IPS DF 19.7 (cell line): ENCODE measurements at places on chromosomes 1 and 21.

- no peak for DNase-seq
Observed at GRCh38 chr1:23559985-23560741, 862 bp upstream of the ID3 start.

GRCh38 chr21:15355066-15355465 is 290.3 kb upstream of the NRIP1 start:
- no peak for DNase-seq

DNA sequence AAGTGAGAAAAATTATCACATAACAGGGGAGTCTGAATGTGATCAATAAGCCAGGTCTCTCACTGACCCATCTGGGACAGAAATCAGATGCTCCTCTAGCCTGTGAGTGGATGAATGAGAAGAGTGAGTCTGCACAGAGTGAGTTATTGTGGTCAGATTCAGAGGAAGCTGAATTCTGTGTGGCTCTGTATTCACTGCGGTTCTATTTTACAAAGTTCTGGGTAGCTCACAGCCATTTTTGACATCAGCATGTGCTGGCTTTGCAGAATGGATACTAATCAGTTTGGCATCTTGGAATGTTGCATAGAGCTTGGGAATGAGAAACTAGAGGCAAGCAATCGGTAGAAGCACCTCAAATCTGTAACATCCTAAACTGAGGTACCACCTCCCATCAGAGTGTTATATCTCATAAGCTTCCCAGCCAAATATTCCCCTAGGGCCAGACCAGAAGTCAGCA is 3.8 kb downstream of the COLGALT2 start:
- DNase-seq: no peak

- DNase-seq: no peak
Observed at GRCh38 chr1:23483321-23484252, at the start of gene ASAP3. Gene ASAP3 (minus strand): TSS chr1:23484179. CDS start chr1:23484133, 46 bp downstream.

GRCh38 chr1:31427322-31427721 is 14.3 kb downstream of the SERINC2 start:
- no peak for DNase-seq

DNA sequence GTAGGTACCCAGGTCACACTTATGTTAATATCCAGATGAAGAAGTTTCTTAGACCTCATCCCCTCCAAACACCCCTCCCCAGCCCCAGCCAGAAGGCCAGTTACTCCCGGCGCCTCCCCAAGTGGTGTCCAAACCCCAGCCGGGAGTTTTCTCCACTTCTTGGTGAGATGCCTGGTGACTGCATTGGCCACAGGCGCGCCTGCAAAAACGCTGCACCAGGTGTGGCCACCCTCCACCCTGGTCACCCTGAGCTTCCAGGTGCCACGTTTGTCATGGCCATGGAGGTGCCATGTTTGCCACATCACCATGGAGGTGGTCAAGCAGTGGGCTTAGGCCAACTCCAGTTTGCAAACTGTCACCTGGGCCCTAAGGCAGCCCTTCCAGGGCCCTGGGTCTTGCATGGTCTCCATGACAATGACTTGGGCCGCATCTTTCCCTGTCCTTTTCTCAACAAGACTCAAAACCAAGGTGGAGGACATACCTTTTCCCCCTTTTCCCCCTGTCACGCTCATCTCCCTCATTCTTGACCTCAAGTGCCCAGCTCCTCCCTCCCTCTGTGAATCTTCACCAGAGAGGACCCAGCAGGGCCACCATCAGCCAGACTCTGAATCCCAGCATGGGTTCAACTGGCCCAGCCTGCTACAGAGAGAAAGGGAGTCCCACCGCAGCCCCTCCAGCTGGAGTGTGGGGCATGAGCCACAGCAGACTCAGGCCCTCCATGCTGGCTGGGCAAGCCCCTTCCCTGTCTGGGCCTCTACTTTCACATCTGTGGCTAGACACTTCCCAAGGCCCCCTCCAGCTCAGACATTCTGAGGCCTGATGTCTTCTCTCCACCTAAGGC is 125.9 kb upstream of the ZBTB40 start:
- DNase-seq: no peak

DNA sequence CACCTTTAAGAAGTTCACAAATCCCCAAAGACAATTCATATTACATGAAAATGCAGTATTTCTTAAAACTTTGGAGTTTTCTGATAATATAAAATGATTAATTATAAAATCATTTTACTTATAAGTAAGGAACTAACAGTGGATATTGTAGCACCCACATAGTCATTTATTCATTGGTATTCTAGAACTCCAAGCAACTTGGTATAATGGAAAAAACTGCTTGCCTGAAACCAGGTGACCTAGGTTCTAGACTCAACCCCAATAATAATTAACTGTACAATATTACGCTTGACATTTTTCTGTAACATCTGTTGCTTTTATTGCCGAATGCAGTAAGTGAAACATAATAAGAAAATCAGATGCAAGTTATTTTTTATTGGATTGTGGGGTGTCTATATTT is 2.4 kb downstream of the PLA2G4A start:
- no peak for DNase-seq

- no peak for DNase-seq
Observed at GRCh38 chr1:214427871-214428277, 123.5 kb downstream of the PTPN14 start.

DNA sequence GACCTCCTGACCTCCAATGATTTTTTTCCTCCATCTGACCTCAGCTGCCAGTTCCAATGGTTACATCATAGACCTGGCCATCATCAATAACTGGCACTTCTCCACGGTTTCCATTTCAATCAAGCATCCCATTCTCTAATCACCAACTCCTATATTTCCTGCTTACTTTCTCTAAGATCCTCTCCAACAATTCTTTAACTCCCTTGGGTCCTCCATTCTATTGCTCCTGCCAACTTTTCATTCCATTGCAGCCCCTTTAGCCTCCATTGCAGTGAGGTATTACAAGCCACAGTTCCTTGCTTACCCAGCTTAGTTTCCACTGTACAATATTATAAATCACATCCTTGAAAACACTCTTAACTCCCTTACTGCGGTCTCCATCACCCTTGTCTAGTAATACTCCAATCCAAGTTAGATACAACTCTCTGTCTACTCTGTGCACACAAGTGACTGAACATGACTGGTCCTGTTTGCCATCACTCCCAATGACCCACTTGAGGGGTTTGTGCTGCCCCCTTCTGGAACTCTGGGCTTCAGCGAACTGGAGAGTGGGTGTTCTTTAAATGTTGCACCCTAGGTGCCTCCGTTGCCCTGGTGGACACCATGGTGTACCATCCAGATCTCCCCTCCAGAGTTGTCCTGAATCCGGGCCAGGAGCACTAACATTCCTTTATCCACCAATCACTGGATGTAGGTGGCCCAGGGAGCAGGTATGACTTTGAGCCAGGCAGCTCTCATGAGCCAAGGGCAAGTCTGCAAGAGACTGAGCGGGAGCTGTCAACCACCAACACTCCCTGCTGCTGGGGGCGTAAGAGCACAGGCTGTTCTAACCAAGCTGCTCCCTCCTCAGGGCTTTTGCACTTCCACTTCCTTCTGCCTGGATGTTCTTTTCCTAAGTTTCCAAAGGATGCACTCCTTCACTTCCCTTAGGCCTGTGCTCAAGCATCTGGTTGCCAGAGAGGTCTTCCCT is 3.7 kb upstream of the FNDC7 start:
- no peak for DNase-seq

GRCh38 chr1:116472431-116472961 is 98.3 kb downstream of the CD58 start:
- DNase-seq: no peak

DNA sequence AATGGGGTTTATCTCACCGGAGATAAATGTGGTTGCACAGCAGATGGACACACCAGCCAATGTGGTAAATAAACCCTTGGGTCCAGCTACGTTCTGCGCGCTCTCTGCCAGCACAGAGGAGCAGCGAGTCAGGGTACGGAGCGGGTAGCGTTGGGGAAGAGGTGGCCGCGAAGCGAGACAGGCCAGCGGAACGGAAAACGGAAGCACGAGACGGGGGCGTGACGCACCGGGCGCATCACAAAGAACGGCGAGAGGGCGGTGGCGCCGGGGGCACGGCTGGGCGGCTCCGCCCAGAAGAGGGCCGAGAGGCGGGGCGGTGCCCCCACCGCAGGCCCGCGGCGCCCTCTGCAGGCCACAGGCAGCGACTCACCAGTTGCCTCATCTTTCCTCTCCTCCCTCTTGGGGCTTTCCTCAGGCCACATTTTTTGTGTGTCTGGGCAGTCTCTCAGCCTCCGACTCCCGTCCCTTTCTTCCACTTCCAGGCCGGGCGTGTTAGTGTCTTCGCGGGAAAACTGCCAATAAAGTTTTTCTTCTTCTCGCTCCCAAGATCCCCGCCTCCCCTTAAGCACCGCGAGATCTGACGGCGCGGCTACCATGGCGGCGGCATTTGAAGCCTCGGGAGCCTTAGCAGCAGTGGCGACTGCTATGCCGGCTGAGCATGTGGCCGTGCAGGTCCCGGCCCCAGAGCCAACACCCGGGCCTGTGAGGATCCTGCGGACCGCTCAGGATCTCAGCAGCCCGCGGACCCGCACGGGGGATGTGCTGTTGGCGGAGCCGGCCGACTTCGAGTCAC is at the start of gene DDX20:
DDX20 (plus strand) TSS at position 571 of the 793 bp plus-strand sequence; CDS start at position 595, 24 bp downstream.
- no peak for DNase-seq

- no peak for DNase-seq
Observed at GRCh38 chr1:25924454-25924853, 18.2 kb upstream of the STMN1 start.

GRCh38 chr21:44549525-44550211 is 1.6 kb downstream of the KRTAP10-2 start:
- DNase-seq: no peak

DNA sequence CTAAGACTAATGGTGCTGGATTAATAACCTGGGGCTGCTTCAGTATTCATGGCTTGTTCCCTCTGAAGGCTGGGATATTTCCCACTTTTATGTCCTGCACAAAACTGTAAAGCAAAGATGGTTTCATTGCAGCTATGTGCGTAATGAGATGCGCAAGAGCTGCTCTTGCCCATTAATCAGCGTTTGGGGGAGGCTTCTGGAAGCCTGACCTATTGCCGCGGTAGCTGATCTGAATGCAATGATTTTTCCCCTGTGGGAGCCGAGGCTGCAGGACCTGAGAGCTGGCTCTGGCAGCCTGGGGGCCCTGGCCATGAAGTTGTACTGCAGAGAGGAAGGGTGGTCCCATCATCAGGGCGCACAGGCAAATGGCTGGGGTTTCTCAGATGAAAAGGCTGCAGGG is 239.8 kb downstream of the CAMTA1 start:
- DNase-seq: no peak

DNA sequence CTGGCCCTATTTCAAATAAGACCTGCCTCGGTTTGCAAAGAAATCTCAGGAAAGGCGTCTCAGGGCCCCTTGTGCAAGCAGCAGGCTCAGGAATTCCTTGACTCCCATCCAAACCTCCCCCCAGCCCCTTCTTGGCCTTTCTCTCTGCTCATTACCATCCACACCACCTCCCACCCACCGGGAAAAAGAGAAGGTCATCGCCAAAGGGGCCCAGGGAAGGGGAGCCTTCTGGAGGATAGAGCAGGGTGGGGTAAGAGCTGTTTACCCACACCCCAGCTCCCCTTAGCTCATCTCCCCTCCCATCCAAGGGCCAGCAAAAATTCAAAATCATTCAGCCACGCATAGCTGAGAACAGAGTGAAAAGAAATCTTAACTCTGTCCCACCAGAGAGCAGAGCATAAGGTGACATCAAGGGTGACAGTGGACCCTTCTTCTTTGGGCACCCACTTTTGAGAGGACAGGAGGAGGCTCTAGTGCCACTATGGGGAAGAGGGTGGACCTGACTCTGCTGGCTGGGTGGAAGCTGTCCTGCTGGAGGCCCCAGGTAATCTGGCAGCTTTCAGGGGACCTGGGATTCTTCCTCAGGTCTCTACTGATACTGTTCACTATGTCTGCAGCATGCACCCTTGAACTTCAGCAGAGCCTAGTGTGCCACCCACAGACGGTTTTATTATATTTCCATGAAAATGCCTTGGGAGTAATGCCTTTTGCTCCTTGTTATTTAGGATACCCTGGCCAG is 3.9 kb upstream of the WNT2B start:
- DNase-seq: no peak

DNA sequence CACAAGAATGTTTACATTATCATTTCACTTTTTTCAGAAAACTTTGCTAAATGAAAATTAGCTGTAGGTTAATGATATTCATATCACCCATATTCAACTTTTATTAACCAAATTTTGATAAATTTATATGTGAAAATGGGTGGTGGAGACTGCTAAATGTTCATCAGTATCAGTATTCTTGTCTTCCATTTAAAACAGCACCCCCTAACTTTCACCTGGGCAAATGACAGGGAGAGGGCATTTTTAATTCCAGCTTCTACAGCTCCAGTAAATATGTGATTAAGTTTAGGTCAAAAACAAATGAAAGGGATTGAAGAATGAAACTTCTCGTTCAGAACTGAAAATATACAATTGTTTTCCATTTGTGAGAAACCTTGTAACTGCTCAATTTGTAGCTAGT is 722.2 kb downstream of the KCNT2 start:
- DNase-seq: no peak

DNA sequence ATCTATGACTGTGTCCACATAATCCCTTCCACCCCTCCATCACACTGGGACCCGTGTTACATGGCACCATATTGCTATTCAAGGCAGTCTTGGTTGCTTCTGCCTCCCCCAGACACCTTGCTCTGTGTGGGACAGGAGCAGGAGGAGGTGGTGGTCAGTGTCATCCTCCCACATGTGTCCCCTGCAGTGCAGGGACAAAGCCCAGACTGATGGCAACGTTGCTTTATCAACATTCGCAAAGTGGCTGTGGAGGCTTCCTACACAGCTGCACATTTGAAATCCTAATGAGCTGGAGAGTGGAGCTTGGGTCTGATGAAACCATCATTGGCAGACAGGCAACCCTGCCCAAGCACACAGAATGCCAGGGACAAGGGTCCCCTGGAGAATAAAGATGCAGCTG is 26.2 kb downstream of the TRIM67 start:
- DNase-seq: no peak

DNA sequence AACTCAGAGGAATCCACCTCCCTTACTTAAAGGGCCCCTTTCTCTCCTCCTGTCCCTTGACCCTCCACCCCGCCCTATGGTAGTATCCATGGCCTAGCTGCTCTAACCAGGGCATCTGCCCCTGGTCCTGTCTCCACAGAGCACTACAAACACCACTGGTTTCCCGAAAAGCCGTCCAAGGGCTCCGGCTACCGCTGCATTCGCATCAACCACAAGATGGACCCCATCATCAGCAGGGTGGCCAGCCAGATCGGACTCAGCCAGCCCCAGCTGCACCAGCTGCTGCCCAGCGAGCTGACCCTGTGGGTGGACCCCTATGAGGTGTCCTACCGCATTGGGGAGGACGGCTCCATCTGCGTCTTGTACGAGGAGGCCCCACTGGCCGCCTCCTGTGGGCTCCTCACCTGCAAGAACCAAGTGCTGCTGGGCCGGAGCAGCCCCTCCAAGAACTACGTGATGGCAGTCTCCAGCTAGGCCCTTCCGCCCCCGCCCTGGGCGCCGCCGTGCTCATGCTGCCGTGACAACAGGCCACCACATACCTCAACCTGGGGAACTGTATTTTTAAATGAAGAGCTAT is 1.7 kb downstream of the BTG2 start:
- DNase-seq: no peak

DNA sequence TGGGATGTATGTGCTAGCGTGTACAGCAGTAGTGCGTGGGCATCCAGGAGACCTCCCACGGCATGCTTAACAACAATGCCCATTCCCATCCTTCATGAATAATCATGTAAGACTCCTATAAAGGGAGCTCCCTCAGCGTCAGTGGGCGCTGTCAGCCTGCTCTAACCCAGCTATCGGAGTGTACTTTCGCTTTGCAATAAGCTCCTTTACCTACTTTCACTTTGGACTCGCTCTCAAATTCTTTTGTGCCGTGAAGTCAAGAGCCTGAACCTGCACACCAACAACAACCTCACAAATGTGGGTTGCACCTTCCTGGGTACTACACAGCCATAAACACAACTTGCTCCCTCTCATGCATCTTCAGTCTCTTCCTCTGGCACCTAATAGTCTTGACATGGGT is 114.8 kb upstream of the PAXBP1 start:
- no peak for DNase-seq
